ENCODE measurements at places on chromosomes 6 and 20.
A peak's percentile ranks its signal among the peaks of the same experiment; 100 is the strongest.

DNA sequence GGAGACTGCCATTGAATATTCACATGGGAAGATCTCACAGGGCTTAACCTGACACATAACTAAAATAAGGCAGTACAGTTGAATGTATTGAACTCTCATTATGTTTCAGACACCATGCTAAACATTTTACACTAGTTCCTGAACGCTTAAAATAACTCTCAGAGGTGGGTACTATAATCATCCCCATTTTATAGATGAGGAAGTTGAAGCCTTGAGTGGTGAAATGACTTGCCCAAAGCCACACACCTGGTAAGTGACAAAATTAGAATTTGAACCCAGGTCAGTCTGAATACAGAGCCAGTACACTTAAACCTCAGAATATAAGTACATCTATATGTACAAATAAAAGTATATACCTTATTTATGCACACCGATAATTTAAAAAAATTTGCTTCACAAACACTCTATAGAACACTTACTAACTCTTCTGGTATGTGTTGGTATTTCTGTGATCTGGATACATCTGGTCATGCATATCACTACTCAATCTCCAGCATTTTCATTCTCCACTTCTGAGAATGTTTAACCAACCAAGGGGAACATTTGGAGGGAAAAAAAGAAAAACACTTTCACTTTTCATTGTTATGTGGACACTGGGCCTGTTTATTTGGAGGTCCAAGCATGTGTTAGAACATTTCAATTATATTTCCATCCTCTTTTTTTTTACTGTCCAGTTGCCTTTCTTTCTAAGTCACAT, 4.6 kb upstream of the BICRAL start:
- no peak for DNase-seq

DNA sequence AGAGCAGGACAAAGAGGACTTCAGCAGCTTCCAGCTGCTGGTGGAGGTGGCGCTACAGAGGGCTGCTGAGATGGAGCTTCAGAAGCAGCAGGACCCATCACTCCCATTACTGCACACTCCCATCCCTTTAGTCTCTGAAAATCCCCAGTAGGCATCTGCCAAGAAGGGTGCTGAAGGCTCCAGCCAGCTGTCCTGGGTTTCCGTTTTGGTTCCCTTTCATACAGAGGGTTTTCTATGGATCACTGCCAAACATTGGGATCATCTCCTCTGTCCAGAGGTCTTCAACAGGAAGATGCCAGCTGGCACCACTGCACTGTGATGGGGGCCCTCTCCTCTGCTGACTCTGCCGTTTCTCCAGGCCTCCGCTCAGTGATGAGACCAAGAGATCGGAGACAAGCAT, 14.3 kb upstream of the RAB5IF start:
- no peak for DNase-seq

DNA sequence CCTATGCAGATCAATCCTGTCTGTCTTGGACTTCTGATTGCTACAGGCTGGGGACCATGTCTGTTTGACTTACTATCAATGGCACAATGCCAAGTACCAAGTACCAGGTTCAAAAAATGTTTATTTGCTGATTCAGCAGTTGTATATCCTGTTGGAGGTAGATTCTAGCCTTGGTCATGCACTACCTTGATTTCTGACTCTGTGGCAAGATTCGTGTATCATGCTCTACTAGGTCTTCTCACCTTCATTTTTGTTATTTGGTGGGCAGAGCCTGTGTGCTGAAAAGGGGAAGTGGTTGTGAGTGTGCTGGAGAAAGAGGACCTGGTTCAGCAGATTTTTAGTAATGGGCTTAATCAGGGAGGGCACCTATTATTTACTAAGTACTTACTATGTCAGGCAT, 192.4 kb upstream of the MYLIP start:
- DNase-seq = no peak

- no peak for DNase-seq
Measured at GRCh38 chr20:15799871-15800270, 773.4 kb downstream of the KIF16B start.

DNA sequence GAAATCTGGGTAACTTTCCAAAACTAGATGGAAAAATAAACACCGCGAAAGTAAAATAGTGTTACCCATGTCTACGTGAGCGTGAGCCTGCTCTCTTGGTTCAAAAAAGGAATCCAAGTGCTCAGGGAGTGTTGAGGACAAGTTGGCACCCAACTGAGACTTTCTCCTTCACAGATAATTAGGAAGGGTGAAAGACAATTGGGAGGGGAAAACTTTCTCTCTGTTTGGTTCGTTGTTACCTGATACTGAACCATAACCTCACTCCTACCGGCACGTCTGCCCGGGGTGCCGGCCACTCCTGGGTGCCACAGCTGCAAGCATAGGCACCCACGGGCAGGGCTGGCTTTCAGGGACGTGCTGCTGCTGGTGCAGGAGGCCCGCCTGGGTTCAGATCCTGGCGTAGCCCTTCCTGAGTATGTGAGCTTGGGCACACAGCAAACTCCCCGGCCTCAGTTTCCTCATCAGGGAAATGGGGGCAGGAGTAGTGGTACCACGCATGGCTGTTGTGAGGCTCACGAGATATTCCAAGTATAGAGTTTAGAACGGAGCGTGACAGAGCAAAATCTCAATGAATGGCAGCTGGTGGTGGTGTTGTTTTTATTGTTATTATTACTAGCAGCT, 38.2 kb upstream of the PMEPA1 start:
- DNase-seq = no peak

GRCh38 chr20:49397525-49397924, 84.9 kb downstream of the KCNB1 start:
- DNase-seq = no peak

DNA sequence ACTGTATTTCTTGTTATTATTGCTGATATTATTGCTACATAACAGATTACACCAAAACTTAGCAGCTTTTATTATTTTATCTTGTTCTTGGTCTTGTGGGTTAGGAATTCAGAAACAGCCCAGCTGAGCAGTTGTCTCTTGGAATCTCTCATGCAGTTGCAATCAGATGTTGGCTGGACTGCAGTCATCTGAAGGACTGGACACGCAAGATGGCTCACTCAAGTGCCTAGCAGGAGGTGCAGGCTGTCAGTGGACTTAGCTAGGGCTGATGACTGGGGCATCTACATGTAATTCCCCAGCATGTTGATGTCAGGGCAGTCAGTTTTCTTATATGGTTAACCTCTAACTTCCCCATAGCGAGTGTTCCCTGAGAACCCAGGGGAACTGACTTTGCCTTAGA, 128.6 kb upstream of the PLCB4 start:
- DNase-seq = no peak

DNA sequence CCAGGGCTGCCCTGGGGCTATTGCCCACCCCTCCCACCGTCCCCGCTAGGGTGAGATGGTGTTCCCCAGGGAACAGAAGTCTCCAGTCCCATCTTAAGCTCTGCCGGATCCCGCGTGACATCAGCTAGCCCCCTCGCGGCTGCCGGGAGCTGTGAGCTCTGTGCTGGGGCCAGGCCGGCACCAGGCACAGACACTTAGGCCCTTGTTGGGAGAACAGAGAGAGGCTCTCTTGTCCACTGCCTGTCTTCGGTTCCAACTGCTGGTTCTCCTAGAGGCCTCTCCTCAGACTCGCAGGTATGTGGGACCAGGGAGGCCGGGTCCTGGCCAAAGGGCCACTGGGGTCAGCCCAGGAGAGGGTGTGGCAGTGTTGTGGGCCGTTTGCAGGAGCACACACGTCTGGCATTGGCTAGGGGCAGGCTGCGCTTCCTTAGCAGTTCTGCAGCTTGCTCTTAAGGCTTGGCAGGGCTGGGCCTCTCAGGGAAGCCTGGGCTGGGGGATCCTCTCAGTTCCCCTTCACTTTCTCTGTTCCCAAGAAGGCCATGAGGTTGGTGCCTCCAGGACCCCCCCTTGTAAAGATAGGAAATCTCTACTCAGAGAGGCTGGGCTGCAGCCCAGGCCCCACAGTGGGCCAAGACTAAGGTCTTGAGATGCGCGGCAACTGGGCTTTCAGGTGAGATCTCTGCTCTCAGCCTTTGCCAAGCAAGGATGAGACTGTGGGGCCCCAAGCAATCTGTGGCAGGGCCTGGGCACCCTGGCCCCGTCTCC, 6.3 kb downstream of the SGK2 start:
- DNase-seq = no peak

GRCh38 chr6:161168281-161168891, 105.5 kb downstream of the AGPAT4 start:
- peak; percentile 65 for DNase-seq

- no peak for DNase-seq
Measured at GRCh38 chr20:52321396-52321795, 129.8 kb upstream of the ZFP64 start.

DNA sequence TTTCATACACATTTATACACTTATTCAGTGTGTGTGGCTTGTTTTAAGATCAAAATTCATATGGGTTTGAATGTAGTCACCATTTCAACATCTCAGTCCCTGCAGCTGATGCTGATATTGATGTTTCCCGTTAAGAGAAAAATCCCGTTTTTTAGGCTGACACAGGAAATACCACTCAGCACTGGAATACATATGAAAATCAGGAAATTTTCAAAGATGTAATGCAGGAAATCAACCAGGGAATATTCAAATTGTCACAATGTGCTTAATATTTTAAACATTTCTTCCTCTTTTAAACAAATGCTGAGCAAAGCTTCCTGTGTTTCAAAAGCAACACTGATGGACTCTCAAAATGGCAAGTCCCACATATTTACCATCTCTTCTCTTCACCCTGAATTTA, 94.5 kb upstream of the MARCKS start:
- DNase-seq = peak; percentile 56

DNA sequence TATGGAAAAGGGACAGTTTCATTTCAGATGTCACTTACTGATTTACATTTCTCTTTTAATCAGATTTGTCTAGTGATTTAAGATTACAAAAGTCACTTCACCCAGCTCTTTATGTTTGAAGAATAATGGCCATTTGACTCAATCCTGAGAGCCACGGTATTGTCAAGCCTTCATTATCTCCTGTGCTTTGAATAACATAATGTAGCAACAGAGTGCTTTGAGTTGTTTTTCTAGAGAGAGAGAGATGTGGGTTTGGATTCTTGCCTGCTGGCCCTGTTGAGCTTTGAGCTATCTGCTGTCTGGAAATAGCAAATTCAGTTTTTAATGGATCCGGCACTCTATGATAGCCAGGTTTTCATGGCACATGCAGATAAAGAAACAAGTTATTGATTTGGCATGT, 478.4 kb upstream of the SOX4 start:
- peak; percentile 12 for DNase-seq

GRCh38 chr20:63125581-63125837, 90.4 kb downstream of the YTHDF1 start:
- DNase-seq = no peak

DNA sequence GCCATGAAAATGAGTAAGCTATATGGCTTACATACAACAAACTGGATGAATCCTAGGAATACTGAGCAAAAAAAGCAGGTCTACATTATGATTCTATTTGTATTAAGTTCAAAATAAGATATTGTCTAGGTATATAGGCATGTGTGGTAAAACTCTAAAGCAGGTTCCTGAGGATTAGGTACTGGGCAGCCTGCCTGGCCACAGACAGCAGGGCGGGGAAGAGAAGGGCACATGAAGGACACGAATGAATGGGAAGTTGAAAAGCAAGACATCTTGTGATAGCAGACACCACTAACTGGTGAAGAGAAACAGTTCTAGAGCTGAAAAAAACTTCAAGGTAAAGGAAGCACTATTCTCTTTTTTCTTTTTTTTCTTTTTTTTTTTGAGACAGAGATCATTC, 72.6 kb upstream of the SLC4A11 start:
- no peak for DNase-seq

DNA sequence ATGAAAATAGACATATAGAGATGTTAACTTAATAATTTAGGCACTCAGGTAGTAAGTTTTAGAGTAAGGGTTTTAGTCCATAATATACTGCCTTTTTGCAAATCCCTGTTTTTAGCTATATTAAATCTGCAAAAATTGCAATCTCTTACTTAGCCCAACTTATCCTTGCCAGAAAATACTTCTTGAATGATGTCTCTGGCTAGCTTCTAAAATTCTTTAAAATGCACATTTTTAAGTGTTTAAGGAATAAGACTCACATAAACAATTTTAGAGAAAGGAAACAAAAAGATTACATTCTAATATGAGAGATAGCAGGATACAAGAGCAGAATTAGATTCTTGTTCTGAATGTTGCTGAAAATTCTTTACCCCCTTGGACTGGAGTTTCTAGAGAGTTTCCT, 25.8 kb upstream of the RFPL4B start:
- DNase-seq = no peak

DNA sequence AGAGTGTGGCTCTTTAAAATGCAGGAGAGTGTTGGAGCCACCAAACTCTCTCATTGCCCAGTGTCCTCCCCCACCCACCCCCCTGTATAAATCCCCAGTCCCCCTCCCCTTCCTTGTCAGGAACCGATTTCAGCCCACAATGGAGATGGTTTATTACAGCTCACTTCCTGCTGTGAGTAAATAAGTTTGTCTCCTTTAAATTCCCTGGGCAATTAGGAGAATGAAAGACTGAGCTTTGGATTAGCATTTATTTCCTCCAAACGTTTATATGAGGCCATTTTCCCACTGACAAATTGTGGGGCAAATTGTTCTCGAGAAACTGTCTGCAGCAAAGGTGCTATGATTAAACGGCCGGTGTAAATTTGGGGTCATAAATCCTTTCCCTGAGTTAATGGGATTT, 128.8 kb downstream of the DHX35 start:
- DNase-seq = no peak

- DNase-seq = no peak
Measured at GRCh38 chr6:2970753-2971419, 481 bp downstream of the SERPINB6 start.

- no peak for DNase-seq
Measured at GRCh38 chr6:24692848-24693592, 25.9 kb downstream of the C6orf62 start.

- no peak for DNase-seq
Measured at GRCh38 chr6:31305703-31306219, 33.9 kb upstream of the HLA-C start.

DNA sequence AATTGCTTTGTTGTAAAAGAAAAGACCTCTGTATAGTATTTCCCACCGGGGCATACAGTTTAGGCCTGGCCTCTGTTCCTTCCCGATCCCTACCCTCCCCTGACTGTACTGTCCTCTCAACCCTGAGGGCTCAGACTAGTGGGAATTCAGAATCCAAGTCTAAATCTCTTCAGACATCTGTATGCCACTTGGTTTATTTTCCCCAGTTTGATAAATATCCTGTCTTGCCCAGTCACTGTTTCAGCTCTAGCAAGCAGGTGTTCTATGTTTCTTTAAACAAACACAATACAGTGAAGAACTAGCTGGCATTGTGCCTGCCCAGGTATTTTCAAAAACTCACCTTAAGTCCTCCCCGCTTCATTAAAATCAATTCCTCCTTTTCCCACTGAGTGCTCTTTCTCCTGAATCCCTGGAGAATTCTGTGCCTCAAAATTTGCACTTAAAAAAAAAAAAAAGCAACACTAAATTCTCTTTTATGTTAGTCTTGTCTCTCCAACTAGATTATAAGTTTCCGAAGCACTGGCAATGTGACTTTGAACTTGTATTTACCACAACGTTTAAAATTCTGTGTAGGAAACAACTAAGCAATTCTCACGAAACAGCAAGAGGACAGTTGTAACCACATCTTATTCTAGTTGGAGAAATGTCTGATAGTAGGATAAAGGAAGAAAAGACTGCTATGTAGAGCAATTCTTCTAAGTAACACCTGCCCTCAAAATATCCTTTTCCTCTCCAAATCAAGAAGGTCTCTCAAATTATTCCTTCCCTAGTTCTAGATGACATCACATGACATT, 112.0 kb upstream of the CARMIL1 start:
- DNase-seq = no peak

Measured in dermis microvascular lymphatic vessel endothelial cell (primary cell).